ENCODE measurements at places on chromosomes 2 and 18.

DNA sequence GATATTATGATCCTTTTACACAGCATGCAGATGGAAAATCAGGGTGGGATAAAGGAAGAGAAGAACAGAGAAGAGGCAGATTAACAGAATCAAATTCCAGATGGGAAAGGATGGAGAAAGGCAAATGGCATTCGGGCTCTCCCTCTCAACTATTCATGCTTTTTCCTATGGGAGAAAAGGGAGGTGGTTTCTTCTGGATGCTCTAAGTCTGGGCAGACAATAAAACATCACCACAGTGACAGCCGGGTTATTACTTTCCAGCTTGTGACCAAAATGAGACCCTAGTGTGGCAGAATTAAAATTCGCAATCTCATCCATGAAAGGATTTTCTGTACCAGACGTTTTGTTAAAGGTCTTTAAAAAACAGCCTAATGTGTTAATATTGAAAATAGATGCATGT, 440.7 kb downstream of the RND3 start:
- DNase-seq = no peak

GRCh38 chr2:134226601-134227000, 27.3 kb upstream of the MGAT5 start:
- no peak for DNase-seq

- peak; percentile 53 for DNase-seq
Observed at GRCh38 chr2:176093145-176093897, 800 bp downstream of the HOXD13 start.

DNA sequence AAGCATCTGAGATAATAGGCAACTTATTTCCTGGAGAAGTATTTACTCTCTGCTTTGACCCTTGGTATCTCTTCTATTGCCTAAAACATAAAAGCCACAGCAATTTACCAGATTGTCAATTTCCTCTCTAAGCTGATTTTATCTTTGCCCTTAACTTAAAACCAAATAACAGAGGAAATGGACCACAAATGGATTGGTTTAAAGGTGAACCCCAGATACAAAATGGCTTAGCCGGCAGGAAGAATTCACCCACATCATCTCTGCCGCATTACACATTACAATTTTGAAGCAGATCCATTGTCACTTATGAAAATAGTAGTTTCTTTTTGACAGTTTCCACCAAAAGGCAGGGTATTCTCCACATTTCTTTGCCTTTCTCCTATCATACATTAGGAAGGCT, 585.8 kb upstream of the CHAC2 start:
- DNase-seq = no peak

DNA sequence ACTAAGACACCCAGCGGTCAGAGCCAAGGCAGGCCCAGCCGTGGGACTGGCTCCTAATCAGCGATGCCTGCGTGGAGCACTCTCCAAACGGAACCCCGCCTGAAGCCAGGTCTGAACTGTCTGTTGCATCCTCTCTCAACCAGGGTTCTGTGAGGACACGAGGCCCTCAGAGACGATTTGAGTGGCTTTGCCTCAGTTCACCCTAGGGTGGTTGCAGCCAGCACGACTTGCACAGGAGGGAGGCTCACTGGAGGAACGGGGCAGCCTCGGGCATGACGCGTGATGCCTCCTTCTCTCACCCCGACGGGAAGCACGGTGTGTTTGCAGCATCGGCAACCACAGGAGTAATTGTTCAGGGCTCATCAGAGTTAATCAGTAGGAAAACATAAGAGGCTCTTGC, 336.4 kb downstream of the EIPR1 start:
- no peak for DNase-seq

- DNase-seq = no peak
Observed at GRCh38 chr18:44803019-44803650, 122.4 kb downstream of the SETBP1 start.

DNA sequence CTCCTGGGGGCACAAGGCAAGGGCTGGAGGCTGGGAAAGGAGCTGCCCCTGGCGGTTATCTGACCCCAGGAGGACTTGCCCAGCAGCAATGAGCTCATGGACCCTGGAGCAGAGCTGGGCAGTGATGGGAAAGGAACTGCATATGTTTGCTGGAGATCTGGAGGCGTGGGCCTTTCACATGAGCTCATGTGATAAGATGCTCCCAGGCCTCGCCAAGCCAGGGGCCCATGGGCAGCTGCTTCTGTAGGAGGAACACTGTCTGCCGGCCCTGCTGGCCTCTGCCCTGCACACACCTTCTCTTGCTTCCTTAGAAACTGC, 9.0 kb upstream of the NPPC start:
- no peak for DNase-seq

- DNase-seq = no peak
Observed at GRCh38 chr2:102100371-102101096, 42.0 kb upstream of the IL1R1 start.

- DNase-seq = no peak
Observed at GRCh38 chr2:62435720-62436119, 70.3 kb downstream of the TMEM17 start.

DNA sequence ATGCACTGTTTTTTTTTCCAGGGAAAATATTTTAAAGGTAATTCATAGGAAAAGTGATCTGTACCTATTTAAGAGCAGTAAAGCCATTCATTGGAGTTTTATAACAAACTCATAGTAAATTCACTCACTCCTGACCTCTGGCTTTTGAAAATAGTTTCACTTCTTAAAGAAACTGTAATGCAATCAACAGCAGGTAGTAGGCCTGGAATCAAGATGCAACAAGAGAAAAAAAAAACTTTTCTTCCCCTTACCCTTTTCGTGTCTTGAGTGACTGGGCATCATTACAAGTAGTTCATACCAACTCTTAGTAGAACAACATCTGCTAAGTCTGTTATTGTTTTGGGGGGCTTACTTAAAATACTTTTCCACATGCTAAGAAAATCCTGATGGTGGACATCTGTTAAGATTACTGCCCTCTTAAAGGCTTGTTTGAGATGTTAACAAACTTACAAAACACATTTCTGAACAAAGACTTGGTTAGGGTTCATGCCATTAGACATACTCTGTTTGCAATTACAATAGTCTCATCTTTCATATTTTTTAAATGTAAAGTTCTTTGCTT, 164.1 kb upstream of the FOSL2 start:
- DNase-seq = no peak

DNA sequence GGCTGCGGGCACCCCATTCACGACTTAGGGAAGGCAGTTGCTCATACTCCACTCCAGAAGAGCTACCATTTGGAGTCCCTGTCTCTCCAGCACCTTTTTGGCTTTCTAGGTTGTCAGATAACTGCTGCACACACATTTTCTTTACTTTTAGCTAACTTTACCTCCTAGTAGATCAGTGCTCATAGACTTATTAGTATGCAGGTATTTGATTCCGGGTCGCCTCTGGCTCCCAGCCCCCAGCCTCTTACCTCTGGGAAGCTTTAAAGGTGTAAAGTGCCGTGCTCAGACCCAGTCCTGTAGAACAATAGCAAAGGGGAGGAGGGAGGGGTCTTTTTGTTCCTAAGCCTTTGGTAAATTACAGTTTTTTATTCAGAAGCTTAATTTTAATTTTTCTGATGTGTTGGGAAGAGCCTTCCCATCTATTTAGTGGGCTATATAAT, 102.9 kb downstream of the SPTBN1 start:
- no peak for DNase-seq

Data from cardiac septum (tissue), 1 donor.